Cortex of kidney (tissue), 1 donor: ENCODE measurements at places on chromosomes 11 and 22.

DNA sequence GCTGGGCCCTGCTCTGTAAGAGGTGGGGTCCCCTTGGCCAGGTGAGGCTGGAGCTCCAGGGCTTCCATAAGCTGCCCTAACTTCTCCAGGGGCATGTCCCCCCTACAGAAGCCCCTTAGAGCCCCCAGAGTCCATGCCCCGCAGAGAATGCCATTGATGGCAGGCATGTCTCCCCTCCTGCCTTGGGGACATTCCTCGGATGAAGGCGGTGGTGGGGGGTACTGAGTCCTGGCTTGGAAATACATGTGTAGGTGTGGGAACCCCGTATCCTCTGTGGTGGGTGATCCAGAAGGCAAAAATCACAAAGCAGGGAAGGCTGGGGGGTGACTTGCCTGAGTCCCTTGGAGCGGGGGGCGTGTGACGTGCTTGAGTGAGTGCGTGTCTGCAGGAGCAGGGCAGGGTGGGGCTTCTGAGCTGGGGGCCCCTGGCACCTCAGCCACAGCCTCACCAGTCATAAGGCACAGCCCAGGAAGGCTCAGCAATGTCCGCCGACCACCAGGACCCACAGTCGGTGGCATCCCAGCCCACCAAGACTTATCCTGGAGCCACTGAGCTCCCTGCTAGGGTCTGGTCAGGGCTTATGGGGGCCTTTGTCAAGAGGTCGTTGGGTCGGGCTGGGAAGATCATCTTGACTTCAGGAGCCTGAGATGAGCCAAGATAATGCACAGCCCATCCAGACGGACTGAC is 69.8 kb upstream of the KCNQ1OT1 start:
- no peak for DNase-seq

DNA sequence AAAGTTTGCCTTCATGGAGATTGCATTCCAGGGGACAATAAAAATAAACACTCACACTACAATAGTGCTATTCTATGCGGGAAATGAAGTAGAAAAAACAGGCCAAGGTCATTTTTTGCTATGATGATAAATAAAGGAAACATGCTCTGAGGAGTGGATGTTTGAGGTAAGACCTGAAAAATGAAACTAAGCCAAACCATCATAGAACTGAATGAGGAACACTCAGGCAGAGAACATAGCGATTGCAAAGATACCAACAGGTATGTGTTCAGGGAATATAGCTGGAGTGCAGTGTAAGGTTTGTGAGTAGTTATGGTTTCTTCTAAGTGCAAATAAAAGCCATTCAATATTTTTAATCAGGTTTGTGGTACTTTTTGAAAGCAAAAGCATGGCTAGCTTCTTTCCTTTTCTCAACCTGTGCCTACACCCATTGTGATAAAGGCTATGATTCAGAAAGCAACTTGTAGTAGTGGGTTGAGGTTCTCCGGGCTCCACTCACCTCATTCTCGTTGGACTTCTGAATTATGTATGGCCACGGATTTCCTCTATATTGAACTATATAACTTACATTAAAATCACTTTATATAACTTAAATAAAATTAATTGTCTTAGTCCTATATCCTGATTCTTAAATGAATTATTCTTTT is 278.2 kb upstream of the CHORDC1 start:
- DNase-seq, result no peak

DNA sequence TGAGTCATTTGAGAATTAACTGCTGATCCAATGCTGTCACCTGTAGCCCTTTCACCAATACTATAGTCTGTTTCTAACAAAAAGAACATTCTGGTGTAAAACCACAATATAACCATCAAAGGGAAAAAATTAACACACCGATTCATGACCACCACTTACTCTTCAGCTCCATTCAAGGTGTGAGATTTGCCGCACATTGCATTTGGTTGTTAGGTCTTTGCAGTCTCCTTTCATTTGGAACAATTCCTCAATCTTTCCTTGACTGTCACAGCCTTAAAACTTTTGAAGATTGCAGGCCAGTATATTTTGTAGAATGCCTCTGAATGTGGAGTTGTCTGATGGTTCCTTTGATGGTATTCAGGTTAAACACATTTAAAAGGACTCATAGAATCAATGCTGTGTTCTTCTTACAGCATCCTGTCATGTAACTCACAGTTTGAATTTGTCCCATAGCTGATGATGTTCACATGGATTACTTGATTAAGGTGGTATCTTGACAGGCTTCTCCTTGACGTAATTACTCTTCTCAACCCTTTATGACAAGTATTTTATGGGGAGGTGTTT is 63.6 kb downstream of the TNRC6B start:
- DNase-seq, result no peak

GRCh38 chr11:69866648-69867047 is 47.4 kb upstream of the FGF3 start:
- DNase-seq, result no peak

- no peak for DNase-seq
Measured at GRCh38 chr11:10778217-10778970, 27.3 kb downstream of the CTR9 start.
